ENCODE measurements at places on chromosomes 5 and 9.
A peak's percentile ranks its signal among the peaks of the same experiment; 100 is the strongest.

GRCh38 chr9:130891688-130892476 is 4.7 kb downstream of the QRFP start:
- no peak for DNase-seq

DNA sequence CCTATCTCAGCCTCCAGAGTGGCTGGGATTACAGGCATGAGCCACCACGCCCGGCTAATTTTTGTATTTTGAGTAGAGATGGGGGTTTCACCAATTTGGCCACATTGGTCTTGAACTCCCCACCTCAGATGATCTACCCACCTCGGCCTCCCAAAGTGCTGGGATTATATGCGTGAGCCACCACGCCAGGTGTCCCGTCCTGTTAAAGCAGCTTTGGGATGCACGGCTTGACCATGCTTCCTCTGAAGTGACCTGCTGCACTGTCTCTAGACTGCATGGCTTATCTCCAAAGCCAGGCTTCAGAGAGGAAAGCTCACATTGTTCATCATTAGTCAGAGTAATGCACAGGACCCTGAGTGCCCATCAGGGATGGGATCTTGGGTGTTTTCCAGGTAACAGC is 45.4 kb downstream of the SEMA4D start:
- DNase-seq: no peak

DNA sequence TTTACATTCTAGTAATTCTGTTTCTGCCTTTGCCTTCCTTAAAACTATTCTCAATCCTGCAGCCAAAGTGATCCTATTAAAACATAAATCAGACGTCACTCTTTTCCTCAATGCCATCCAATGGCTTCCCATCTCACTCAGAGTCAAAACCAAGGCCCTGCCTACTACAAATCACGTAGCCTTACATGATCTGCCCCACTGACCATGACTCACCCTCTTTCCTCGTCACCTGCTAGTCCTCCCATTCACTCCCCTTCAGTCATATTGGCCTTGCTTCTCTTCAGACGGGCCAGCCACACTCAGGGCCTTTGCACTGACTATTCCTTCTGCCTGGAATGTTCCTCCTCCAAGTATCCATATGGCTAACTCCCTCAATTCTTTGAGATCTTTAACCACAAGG is 39.0 kb upstream of the DMXL1 start:
- no peak for DNase-seq

GRCh38 chr5:111066261-111066938 is 5.1 kb upstream of the TSLP start:
- DNase-seq: no peak

DNA sequence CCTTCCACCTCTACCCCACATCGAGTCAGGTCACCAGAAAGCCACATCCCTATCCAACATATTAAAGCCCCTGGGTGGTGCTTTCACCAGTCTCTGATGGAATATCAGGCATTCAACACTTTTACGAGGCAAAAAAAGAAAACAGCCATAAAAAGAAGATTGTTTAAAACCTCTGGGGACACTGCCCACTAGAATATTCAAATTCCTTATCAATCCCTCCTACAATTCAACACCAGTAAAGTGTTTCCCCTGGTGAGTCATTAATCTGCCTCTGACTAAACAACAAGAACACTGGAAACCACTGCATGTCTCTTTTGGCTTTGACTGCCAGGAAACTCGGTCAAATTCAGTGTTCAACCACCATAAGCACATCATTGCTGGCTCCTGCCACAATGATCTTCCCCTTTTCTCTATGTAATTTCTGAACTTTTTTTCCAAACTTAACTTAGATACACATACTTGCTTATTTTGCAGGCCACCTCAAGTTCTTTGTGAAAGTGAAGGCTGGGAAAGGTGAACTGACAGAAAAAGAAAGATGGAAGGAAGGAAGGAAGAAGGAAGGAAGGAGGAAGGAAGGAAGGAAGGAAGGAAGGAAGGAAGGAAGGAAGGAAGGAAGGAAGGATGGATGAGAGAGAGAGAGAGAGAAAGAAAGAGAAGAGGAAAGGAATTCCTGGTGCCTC is 105.3 kb downstream of the PAX5 start:
- DNase-seq: peak; percentile 82

- DNase-seq: no peak
Measured at GRCh38 chr9:86707932-86708510, 239.3 kb downstream of the GAS1 start.

- DNase-seq: no peak
Measured at GRCh38 chr5:172805736-172806255, 28.3 kb upstream of the ERGIC1 start.
